ENCODE measurements at places on chromosomes 16 and 17. TPM values are rescaled to one million over a fixed set of nuclear protein-coding genes. Genes with fewer than 3 reads are reported as not detected.

GRCh38 chr17:50051082-50051576, 4.8 kb upstream of the ITGA3 start:
- H3K27ac ChIP-seq, result peak overlapping the region; percentile 74
- peaks cover 56% of the 10 kb centered on the region for H3K4me1 ChIP-seq
- H3K4me3 ChIP-seq, result no peak overlapping the region
- no peaks in the 10 kb centered on the region for H3K36me3 ChIP-seq

DNA sequence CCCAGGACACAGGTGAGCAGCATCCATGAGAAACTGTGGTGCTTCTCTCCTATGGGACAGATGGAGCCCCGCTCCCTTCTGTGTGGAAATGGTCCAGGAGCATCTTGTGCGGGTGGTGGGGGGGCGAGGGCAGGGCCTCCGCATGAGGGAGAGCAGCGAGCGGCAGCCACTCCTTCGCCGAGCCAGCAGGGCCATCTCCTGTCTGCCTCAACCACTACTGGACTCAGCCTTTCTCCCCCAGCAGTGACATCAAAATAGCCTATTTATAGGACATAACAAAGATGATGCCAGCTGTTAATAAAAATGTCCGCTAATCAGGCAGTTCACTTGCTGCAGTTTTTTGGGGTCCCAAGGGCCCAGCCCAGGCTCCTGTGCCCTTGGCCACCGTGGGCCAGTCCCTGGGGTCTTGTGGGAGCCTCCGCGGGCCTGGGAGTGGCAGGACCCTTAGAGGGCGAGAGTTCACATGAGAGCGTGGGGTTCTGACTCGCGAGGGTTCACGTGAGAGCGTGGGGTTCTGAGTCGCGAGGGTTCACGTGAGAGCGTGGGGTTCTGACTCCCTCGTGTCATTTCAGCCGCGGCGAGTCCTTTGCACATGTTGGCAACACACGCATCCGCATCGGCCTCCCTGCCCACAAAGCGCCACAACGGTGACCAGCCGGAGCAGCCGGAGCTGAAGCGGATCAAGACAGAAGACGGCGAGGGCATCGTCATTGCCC, 47.4 kb downstream of the WDR45B start:
- H3K36me3 ChIP-seq, result peaks cover 68% of the 10 kb centered on the region
- no peak for DNase-seq
- no peak overlapping the region for H3K27ac ChIP-seq
- H3K4me1 ChIP-seq, result peaks cover 15% of the 10 kb centered on the region
- no peaks in the 10 kb centered on the region for H3K27me3 ChIP-seq
- H3K4me3 ChIP-seq, result no peak overlapping the region

GRCh38 chr17:29102741-29103181, 59.8 kb downstream of the PIPOX start:
- H3K36me3 ChIP-seq, result peaks cover 17% of the 10 kb centered on the region
- no peak overlapping the region for H3K4me3 ChIP-seq
- H3K4me1 ChIP-seq, result peaks cover 10% of the 10 kb centered on the region

DNA sequence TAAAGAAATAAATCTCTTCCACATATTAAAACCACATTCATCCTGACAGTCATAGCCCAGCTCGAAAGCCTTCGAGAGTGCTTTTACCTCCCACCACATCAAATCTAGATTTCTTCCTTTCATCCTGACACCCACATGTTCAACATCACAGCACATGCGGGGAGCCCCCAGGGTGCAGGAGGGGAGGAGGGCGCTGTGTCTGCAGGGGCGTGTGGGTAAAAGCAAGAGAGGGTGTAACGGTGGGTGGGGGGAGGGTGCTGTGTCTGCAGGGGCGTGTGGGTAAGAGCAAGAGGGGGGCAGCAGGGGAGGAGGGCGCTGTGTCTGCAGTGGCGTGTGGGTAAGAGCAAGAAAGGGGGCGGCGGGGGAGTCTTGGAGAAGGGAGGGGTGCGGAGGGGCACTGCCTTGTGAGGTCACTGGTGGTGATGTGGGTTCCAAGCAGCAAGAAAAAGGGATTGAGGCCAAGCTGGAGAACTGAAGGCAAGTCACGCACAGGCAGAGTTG, 34.7 kb downstream of the ADCY9 start:
- no peak overlapping the region for H3K27ac ChIP-seq
- no peaks in the 10 kb centered on the region for H3K36me3 ChIP-seq
- no peaks in the 10 kb centered on the region for H3K27me3 ChIP-seq
- H3K4me3 ChIP-seq, result no peak overlapping the region
- H3K4me1 ChIP-seq, result peaks cover 14% of the 10 kb centered on the region
- no peak for DNase-seq

DNA sequence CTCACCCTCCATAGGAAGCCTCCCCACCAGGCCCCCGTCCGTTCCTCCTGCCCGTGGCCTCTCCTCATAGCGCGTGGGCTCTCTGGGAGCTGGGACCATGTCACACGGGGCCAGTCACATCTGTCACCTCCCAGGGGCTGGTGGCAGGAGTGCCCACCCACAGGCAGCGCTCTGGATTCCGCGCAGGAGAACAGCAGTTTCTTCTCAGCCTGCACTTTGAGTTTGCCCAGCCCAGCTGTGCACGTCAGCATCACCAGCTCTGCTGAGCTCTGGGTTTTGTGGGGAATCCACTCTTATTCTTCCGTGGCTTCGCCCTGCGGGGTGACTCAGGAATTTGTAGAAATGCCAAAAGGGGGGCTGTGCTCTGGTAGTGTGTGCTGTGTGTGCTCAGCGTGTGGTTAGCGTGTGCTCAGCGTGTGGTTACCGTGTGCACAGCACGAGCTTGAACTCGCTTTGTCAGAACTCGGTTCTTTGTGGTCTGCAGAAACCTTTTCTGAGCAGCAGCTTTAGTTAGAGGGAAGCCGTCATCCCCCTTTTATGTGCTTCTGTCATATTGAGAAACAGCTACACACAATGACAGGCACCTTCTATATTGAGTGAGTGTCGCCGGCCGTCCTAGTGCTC, 3.2 kb downstream of the ACSF3 start:
- H3K36me3 ChIP-seq, result peaks cover 6% of the 10 kb centered on the region
- no peak overlapping the region for H3K27ac ChIP-seq
- no peak overlapping the region for H3K4me3 ChIP-seq
- no peak for DNase-seq
- peaks cover 10% of the 10 kb centered on the region for H3K27me3 ChIP-seq

DNA sequence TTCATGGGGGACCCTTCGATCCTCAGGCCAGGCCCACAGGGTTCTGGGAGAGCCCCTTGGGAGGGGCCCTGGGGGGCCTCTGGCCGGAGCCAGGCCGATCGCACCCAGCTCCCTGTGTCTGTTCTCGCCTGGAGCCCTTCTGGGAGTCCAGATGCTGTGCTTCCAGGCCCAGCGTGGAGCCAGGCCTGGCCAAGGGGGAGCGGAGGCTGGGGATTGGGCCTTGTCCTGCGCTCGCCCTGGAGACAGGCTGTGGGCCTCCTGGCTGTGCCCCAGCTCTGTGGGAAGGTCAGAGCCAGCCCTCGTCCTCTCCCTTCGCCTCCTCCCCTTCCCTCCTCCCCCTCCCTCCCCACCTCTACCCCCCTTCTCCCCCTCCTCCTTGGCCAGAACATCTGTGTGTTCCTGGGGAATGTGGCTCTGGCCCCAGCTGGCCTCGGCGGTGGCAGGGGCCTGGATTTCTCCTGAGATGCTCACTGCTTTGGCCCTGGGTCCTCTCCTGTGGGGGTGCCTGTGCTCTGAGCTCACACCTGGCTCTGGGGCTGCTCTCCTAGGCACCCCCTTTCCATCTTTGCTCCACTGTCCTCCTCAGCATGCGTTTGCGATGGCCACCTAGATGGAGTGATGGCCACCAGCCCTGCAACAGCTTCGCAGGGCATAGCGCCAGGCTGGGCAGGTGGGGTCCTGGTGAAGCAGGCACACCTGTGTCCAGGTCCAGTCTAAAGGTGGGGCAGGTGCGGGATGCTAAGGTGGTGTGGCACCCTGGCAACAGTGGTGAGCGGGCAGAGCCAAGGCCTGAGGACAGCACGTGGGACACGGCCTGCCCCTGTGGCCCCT, 90.6 kb upstream of the CIBAR2 start:
- no peak overlapping the region for H3K4me3 ChIP-seq
- H3K36me3 ChIP-seq, result peaks cover 4% of the 10 kb centered on the region
- peak; percentile 57 for DNase-seq
- peak overlapping the region; percentile 12 for H3K27ac ChIP-seq

DNA sequence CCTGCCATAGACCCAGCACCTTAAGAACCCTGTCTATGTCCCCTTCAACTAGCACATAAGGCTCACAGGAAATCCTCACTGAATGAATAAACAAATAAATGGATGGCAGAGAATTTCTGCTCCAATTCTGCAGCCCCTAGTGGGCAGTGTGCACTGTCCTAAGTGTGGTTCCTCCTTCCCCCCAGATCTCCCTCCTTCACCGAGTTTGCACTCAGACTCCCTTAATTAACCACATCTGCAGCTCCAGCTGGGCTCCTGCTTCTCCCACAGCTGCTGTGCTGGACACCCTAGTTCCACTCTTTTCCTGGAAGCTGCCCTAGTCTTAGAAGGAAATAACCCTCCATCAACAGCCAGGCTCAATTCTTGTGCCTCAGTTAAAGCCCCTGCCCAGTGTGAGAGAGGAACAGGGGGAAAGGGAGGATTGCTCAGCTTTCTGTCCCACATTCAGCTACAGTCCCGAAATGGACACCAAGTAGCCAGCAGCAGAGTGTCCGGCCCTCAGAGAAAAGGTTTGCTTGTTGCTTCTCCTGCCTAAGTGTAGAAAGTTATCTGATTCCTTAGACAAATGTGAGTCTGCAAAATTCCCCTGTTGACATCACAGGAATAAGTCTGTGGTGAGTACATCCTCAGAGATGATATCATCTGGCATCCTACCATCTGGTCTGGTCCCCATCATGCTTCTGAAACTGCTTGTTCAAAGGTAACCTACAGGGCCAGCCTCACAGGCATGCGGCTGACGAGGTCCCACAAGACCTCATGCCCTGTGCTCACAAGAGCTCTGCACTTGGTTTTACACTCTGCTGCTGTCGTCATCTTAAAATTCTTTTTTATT, 12.3 kb downstream of the LRRC3C start:
- DNase-seq, result no peak
- no peaks in the 10 kb centered on the region for H3K36me3 ChIP-seq
- H3K4me1 ChIP-seq, result peaks cover 7% of the 10 kb centered on the region

- H3K27me3 ChIP-seq, result no peaks in the 10 kb centered on the region
- no peak overlapping the region for H3K27ac ChIP-seq
- H3K36me3 ChIP-seq, result no peaks in the 10 kb centered on the region
- peaks cover 61% of the 10 kb centered on the region for H3K4me1 ChIP-seq
Measured at GRCh38 chr16:78310990-78311561, 211.6 kb downstream of the WWOX start.

- H3K27me3 ChIP-seq, result no peaks in the 10 kb centered on the region
- peaks cover 34% of the 10 kb centered on the region for H3K4me1 ChIP-seq
- no peak overlapping the region for H3K27ac ChIP-seq
- no peak overlapping the region for H3K4me3 ChIP-seq
- no peak for DNase-seq
Measured at GRCh38 chr16:53896722-53897121, 192.8 kb downstream of the FTO start.

GRCh38 chr17:74369221-74369620, 1.9 kb downstream of the GPR142 start:
- no peak overlapping the region for H3K4me3 ChIP-seq
- no peak overlapping the region for H3K27ac ChIP-seq
- H3K4me1 ChIP-seq, result peaks cover 8% of the 10 kb centered on the region
- no peaks in the 10 kb centered on the region for H3K36me3 ChIP-seq
- H3K27me3 ChIP-seq, result peaks cover 2% of the 10 kb centered on the region

- H3K27me3 ChIP-seq, result no peaks in the 10 kb centered on the region
- H3K36me3 ChIP-seq, result no peaks in the 10 kb centered on the region
- no peak overlapping the region for H3K27ac ChIP-seq
- no peak for DNase-seq
- H3K4me3 ChIP-seq, result no peak overlapping the region
- peaks cover 15% of the 10 kb centered on the region for H3K4me1 ChIP-seq
Measured at GRCh38 chr17:39281806-39282205, 56.1 kb upstream of the STAC2 start.

DNA sequence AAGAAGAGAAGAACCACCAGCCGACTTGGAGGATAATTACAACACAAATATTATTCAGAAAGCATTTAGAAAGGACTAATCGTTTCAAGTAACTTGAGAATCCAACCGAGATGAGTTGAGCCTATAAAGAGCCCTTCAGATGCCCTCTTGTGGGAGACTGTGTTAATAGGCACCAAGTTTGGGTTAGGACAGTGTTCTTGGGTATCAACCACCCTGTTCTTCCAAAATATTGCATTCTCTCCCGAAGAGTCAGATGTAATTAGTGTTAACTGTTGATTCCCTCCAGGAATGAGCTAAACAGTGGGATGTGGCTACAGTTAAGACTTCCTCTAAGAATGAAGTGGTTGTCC, 87.8 kb upstream of the NOL11 start:
- peaks cover 9% of the 10 kb centered on the region for H3K4me1 ChIP-seq
- no peak overlapping the region for H3K4me3 ChIP-seq
- H3K36me3 ChIP-seq, result peaks cover 13% of the 10 kb centered on the region
- H3K27me3 ChIP-seq, result no peaks in the 10 kb centered on the region
- no peak overlapping the region for H3K27ac ChIP-seq
- no peak for DNase-seq

DNA sequence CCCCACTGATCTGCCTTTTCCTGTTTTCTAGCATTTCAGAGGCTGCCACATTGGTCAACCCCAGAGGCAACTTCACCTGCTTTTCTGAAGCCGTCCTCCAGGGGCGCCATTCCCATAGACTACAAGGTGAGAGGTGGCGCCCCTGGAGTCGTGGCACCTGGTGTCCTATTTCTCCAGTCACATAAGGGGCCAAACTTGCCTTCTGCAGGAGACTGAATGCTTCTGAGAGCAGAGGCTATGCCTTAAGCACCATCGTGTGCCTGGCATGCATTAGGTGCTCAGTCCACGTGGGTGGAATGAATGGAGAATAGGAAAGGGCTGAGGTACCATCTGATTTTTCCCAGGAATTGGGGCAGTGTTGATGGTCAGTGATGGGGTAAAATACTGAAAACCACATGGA, 164.8 kb downstream of the HAPSTR1 start:
- H3K36me3 ChIP-seq, result no peaks in the 10 kb centered on the region
- H3K27ac ChIP-seq, result no peak overlapping the region
- H3K27me3 ChIP-seq, result no peaks in the 10 kb centered on the region

GRCh38 chr17:55238931-55239297, 25.8 kb upstream of the HLF start:
- no peaks in the 10 kb centered on the region for H3K36me3 ChIP-seq
- DNase-seq, result peak; percentile 36
- peaks cover 32% of the 10 kb centered on the region for H3K27me3 ChIP-seq
- H3K4me3 ChIP-seq, result peak overlapping the region; percentile 84

CAPN15 gene
- 89.3 TPM for total RNA-seq

PLK1 gene
- 147 TPM for total RNA-seq

HS3ST4 gene
- 5.4 TPM for total RNA-seq

BAIAP3 gene
- 16.5 TPM for total RNA-seq

CEP295NL gene
- 0.61 TPM for total RNA-seq

RHBDL3 gene
- total RNA-seq, result 11.6 TPM

CNGB1 gene
- not detected for total RNA-seq
